Motor neuron (in vitro differentiated cells): ENCODE measurements at places on chromosomes 11 and 22.

- ATAC-seq = peak; percentile 51
Measured at GRCh38 chr11:113168354-113169342, 145.7 kb upstream of the TTC12 start.

- no peak for ATAC-seq
Measured at GRCh38 chr11:133269267-133269666, 263.0 kb downstream of the OPCML start.

DNA sequence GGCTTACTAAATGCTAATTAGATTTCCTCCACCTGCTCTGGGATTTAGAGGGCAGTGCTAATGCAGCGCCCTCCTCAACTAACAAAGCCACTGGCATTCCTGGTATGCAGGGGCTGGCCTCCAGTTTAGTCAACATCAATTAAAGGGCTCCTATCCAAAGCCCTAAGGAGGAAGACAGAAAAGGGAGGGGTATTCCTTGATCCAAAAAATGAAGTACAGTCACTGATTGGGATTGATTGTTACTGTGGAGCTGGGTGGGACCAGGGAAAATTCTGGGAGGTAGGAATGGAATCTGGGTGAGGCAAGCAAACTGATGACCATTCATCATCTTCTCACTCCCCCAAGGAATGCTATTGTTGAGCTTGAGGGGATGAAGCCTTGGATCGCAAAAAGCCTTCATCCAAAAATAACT is 52.2 kb downstream of the GAB2 start:
- peak; percentile 87 for ATAC-seq

DNA sequence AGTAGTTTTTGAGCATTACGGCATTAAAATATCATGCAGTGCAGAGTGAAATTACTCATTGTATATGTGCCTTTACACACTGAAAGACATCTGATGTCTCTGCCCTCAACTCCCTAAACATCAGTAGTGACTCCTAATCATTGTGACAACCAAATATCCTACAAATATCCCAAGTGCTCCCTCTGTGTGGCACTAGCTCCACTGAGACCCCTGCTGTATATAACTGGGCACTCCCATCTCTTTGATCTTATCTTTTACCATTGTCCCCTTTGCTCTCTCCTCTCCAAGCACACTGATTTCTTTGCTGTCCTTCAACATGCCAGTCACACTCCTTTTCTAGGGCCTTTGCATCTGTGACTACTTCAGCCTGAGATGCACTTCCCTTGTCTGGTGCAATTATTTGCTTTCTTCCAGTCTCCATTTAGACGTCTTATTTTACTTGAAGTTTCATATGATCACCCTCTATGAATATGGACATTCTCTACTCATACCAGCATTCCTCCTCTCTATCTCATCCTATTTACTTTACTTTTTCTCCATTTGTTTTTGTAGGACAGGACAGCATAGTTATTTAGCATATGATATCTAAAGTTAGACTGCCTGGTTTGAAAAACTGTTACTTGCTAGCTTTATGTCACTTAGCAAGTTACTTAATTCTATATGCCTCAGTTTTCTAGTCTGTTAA is 2.4 kb downstream of the SLC5A12 start:
- peak; percentile 85 for ATAC-seq

DNA sequence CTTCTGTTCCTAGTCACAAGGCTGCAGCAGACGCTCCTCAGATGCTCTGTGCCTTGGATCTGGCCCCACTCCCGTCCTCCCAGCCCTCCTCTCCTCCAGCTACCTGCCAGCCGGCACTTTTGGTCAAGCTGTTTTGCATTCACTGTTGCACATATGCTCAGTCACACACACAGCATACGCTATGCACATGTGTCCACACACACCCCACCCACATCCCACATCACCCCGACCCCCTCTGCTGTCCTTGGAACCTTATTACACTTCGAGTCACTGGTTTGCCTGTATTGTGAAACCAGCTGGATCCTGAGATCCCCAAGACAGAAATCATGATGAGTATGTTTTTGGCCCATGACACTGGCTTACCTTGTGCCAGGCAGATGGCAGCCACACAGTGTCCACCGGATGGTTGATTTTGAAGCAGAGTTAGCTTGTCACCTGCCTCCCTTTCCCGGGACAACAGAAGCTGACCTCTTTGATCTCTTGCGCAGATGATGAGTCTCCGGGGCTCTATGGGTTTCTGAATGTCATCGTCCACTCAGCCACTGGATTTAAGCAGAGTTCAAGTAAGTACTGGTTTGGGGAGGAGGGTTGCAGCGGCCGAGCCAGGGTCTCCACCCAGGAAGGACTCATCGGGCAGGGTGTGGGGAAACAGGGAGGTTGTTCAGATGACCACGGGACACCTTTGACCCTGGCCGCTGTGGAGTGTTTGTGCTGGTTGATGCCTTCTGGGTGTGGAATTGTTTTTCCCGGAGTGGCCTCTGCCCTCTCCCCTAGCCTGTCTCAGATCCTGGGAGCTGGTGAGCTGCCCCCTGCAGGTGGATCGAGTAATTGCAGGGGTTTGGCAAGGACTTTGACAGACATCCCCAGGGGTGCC is 109.8 kb downstream of the BCR start:
- peak; percentile 90 for ATAC-seq

DNA sequence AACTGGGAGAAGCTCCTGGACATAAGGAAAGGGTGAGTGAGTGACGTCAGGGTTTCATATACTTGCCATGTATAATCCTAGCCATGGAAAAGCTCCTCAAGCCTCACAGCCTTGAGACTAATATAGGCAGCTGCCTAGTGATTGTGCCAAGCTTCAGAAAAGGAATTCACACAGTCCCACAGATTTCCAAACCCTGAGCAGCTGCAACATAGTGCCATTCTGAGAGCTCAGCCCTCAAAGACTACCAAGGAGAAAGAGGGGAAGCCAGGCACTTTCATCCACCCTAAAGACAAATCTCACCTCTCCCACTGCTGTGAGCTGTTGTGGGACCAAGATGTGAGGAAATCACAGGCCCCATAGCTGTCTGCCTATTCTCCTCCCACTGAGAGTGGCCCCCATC is 707.9 kb upstream of the ANO5 start:
- ATAC-seq = no peak

GRCh38 chr11:66228521-66228920 is 39.9 kb upstream of the RAB1B start:
- ATAC-seq = no peak

- ATAC-seq = no peak
Measured at GRCh38 chr22:25070956-25071355, 118.4 kb downstream of the KIAA1671 start.

- ATAC-seq = no peak
Measured at GRCh38 chr11:111449696-111450479, 62.3 kb downstream of the BTG4 start.
